ENCODE measurements at places on chromosomes 1 and 21.

DNA sequence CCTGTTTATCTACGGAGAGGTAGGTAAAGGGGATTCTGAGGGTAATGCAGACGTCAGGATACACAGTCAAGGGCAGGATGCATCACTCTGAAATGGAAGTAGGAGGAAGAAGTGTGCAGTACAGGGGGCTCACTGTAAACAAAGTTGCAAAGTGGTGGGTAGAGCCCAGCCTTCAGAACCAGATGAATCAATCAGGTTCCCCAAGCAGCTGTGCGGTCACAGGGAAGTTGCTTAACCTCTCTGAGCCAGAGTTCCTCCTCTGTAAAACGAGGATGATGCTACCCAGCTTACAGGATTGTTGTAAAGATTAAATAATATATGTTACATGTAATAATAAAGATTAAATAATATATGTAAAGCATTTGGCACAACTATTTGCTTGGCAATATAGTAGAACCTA is 13.5 kb upstream of the MYOM3 start:
- DNase-seq: no peak

GRCh38 chr1:47720111-47720510 is 277.1 kb downstream of the TRABD2B start:
- DNase-seq: no peak

GRCh38 chr1:174103766-174104165 is 55.6 kb upstream of the RABGAP1L start:
- DNase-seq: no peak

GRCh38 chr1:55781944-55782482 is 566.8 kb upstream of the USP24 start:
- DNase-seq: no peak

DNA sequence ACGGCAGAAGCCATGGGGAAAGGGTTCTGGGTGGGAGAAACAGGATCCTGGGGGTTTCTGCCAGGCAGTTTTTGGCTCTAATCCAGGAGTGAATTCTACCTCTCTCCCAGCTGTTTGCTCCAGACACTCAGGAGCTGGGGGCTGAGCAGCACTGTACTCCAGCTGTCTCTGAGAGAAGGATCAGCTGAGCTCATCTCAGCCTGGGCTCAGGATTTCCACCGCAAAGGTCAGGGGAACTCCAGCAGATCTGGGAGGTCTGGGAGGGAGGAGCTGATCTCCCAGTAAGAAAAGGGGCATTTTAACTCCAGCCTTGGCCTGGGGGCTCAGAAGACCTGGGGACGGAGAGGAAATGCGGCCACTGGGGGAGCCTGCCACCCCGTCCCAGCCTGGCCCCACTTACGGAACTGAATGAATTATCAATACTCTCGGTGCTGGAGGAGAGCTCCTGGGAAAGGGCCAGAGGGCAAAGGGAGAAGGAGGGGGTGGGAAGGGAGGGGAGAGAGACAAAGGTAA is 17.3 kb downstream of the PI4KB start:
- no peak for DNase-seq

Measured in vagina (tissue), 2 donors.